ENCODE measurements at places on chromosomes 16 and 17. TPM values are rescaled to one million over a fixed set of nuclear protein-coding genes. Genes with fewer than 3 reads are reported as not detected.

The CCDC200 gene
- total RNA-seq: not detected

The DHRS7B gene
- 13.4 TPM for total RNA-seq

The CCL8 gene
- total RNA-seq: not detected

The RASL10B gene
- 0.26 TPM for total RNA-seq

The CTRB2 gene
- not detected for total RNA-seq

The TSNAXIP1 gene
- 0.26 TPM for total RNA-seq

The KREMEN2 gene
- not detected for total RNA-seq

The UNC13D gene
- total RNA-seq: 2.5 TPM

The RASD1 gene
- total RNA-seq: 2.7 TPM

The CARD14 gene
- 0.52 TPM for total RNA-seq

The TNFRSF17 gene
- not detected for total RNA-seq

The MAF gene
- 108 TPM for total RNA-seq

The IL34 gene
- 1.4 TPM for total RNA-seq

The PGAP3 gene
- total RNA-seq: 4.2 TPM

The FOXL1 gene
- 2.1 TPM for total RNA-seq

The AP2B1 gene
- total RNA-seq: 87.8 TPM

The TBC1D28 gene
- not detected for total RNA-seq

The C17orf50 gene
- total RNA-seq: not detected

The PRSS8 gene
- not detected for total RNA-seq

The KRTAP9-8 gene
- total RNA-seq: not detected

The CCL16 gene
- 0.11 TPM for total RNA-seq

The TAC4 gene
- not detected for total RNA-seq

The HES7 gene
- not detected for total RNA-seq

The PRAC2 gene
- total RNA-seq: not detected

The SLC12A3 gene
- not detected for total RNA-seq

The CNTNAP1 gene
- total RNA-seq: 6.7 TPM

The SULT1A2 gene
- not detected for total RNA-seq

The CDK5R1 gene
- 1.9 TPM for total RNA-seq

The EPN2 gene
- 18.2 TPM for total RNA-seq

The P4HB gene
- 746 TPM for total RNA-seq

The SLFN12L gene
- total RNA-seq: not detected

The PITPNC1 gene
- 22.4 TPM for total RNA-seq

The CX3CL1 gene
- 0.17 TPM for total RNA-seq

The CCDC154 gene
- 0.17 TPM for total RNA-seq

The KRTAP1-1 gene
- not detected for total RNA-seq

The PSMB10 gene
- 98.4 TPM for total RNA-seq

The NOG gene
- 1.3 TPM for total RNA-seq

The RPUSD1 gene
- total RNA-seq: 19.5 TPM

The ERN2 gene
- total RNA-seq: not detected

The MAP2K6 gene
- 8.9 TPM for total RNA-seq

The NAGS gene
- total RNA-seq: 2.4 TPM

The GPR142 gene
- not detected for total RNA-seq

The SYCE1L gene
- total RNA-seq: 2.8 TPM

The DOC2B gene
- 7.8 TPM for total RNA-seq

Data from dermis lymphatic vessel endothelial cell (primary cell).